ENCODE measurements at places on chromosomes 4 and X. TPM values are rescaled to one million over a fixed set of nuclear protein-coding genes. Genes with fewer than 3 reads are reported as not detected.

DNA sequence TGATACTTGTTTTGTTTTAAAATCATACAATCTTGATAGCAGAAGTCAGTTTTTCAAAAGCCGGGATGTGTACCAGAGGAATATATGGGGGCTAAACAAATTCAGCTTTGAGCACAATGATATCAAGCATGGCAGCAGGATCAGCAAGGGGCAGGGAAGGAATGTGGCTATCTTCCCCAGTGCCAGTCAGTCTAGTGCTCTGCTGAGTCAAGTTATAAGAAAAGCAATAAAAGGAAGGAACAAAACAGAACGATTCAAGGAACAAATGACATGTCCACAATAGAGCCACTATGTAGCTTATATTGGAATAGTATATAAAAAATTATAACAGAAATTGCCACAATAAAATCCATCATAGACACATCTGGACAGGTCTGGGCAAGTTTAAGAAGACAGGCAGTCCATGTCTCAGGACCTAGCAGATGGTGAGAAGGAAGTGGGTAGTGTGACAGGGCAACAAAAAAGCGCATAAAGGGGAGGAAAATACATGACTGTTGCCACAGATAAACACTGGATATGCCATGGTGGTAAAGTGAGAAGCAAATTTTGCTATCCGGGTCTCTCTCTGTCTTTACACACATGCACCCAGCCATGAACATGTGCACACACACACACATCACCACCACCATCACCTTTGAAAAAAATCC, 518.2 kb upstream of the HTR2C start:
- H3K27ac ChIP-seq: no peak overlapping the region
- no peaks in the 10 kb centered on the region for H3K36me3 ChIP-seq
- no peak overlapping the region for H3K4me3 ChIP-seq
- H3K27me3 ChIP-seq: no peaks in the 10 kb centered on the region
- DNase-seq: no peak

DNA sequence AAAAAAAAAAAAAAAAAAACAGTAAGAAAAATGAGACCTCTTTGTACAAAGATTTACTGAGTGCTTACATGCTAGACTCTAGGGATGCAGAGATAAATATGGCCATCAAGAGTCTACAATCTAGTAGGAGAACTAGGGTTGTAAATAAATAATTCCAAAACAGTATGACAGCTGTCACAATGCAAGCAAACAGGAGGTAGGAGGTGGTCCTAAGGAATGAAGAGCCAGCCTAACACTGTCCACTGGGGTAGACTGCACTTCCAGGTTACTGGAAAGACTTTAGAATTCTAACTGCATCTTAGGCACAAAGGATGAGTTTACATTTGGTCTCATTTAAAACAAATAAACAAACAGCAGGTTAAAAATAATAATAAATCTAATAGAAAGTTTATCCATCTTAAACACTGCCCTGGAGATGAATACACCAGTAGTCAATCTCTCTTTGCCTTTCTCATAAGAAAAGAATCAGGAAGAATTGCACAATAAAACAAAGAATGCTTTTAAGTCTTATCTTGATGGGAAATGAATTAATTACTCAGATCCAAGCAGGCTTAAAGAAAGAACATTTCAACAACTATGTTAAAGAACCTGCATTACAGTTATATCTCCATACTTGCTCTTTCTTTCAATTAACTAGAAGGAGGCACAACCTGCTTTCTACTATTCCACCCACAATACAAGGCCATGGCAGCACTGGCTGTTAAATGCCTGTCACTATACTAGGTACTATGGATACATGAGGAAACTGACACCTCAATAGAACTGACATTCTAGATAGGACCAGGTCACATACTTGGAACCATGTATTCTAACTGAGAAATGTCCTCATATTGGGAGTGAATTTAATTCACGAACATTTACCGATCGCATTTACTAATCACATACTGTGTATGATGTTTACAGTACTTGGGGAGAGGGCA, 12.7 kb downstream of the ADGRA3 start:
- H3K4me3 ChIP-seq: no peak overlapping the region
- H3K27me3 ChIP-seq: no peaks in the 10 kb centered on the region
- no peak for DNase-seq

The CD38 gene
- total RNA-seq: 0.90 TPM

The SYN1 gene
- not detected for total RNA-seq
